ENCODE measurements at places on chromosomes 4 and X.
A peak's percentile ranks its signal among the peaks of the same experiment; 100 is the strongest.

DNA sequence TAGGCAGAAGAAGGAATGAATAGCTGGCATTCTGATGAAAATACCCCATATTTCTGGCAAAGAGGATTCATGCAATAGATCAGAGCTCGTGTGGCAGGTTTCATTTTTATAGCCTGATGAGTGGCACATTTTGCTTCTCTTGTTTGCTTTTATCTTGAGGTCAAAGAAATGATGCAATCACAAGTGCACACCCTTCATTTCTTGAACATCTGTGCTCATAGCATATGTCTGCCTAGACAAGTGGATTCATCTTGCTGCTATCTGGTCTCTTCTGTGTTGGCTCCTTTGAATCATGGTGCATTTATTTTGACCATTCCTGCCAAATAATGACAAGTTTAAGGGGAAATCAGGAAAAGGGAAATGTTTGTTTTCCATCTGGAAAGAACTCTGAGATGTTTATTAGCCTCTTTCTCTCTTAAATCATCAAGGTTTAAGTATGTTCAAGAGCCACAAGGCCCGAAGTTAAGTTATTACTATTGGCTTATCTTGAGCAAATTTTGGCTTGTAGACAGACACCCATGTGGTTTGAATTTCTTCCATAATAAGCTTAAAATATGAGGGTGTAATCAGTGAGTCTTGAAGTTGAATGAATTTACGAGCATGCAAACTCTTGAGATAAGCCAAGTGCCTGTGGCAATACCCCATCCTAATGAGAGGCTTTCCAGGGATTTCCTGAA, 59.3 kb upstream of the HS3ST1 start:
- DNase-seq, result no peak

DNA sequence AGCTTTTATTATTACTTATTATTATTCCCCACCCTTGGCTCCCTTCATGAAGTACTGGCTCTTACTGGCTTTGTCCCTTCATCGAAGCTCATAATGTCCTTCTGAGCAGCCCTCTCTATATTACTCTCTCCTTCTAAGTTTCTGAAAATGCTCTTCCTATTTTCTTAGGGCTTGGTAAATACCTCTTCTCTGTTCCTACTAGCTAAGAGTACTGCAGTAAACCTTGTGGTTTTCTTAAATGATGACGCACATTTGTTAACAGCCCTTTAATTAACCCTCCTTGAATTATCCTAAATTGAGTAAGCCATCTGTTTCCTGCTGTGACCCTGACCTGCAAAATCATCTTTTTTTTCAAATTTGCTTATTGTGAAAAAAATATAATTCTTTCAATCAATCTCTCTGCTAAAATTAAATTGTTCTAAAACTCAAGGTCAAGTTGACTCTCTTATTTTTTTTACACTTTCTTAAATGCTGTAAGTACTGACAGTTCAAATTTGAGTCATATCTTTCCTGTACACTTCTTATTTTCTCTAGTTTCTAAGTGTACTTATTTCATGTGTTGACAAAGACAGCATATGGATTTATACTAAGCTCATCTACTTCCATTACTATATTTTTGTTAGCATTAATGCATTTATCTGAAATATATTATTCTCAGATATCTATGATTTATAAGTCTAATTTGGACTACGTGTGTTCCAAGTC, 148.9 kb downstream of the ADAM29 start:
- no peak for DNase-seq

- no peak for DNase-seq
These were observed 3.4 kb downstream of the ABHD18 start for GRCh38 chr4:127968586-127968985.

DNA sequence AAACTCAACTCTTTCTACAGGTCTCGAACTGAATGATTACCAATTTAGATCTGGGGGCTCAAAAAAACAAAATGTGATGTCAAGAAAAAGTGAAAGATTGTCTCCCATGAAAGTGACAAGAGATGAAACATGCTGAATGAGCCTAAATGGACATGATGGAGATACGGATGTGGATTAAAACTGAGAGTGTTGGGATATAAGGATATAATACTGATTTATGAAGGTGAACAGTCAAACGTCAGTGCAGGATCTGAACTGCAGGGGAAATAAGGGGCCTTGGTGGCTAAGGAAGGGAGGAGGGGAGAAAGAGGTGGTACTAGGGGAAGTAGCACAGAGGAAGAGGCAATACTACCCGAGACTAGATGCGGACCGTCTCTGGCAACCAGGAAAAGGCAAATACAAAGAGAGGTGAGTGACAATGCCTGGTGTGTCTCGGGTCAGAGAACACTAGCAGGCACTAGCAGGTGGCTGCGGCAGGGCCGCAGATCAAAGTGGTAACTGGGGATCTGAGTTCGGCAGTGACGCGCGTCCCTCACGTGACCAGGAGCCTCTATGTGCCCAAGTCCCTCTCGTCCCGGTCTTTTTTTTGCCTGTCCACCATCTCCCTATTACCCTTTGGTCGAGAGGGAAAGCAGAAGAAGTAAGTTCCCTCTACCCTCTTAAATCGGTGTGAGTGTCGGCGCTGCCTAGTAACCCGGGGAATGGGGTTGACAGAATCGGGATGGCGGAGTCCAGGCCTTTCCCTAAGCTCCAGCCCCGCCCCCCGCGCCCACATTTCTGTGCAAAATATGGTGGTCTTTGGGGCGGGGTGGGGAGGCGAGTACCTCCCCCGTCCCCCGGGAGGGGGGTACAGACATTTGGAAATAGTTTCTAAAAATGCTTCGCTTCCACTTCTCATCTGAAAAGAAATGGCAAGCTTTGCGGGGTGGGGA, at the start of gene TCEAL1:
Gene TCEAL1, plus strand, starts transcription at position 590 of the 932 bp plus-strand sequence. CDS start 942 bp downstream, outside the sequence.
- no peak for DNase-seq

DNA sequence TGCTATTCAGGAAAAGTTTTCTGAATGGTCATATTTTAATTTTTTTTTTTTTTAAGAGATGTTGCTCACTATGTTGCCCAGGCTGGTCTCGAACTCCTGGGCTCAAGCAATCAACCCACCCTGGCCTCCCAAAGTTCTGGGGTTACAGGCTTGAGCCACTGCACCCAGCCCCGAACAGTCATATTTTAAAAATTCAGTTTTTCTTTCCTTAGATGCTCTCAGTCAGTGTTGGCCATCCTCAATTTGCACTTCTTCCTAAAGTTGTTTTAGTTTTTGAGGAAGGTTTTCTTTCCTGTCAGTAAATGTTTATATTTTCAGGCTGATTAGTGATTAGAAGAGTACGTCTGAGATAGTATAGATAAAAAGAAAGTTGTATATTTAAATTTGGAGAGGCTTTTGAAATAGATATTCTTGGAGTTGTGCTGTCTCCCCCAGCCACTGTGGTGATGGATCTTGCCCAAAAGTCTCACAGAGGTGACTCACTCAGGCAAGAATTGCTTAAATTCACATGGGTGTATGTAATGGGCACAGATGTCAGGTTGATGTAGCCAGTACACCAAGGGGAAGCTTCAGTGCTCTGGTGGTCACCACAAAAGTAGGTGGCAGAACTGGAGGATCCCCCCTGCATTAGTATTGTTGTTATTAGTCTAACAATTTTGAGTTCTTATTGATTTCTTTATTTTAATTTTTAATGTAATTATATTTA, 72.2 kb upstream of the ELOVL6 start:
- DNase-seq, result no peak

- no peak for DNase-seq
These were observed 25.7 kb downstream of the SGMS2 start for GRCh38 chr4:107850438-107850837.

DNA sequence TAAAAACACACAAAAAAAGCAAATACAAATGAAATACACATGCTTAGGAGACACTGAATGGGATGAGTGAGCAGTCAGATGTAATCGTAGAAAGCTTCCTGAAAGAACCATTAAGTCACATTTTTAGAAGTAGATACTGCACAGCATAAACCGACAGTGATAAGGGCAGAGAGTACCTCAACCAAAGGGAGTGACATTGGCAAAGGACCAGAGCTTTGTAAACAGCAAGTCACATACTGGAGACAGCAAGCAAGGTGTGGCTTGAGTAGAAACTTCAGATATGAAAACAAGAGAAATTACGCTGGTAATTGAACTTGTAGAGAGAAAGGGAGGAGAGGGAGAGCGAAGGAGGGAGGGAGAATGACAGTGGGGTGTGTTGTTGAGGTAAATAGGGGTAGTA, 92.0 kb downstream of the CHRDL1 start:
- DNase-seq, result no peak

GRCh38 chr4:139214039-139214534, 37.1 kb upstream of the ELF2 start:
- peak; percentile 65 for DNase-seq
